ENCODE measurements at places on chromosomes 1 and 21.

GRCh38 chr1:43982808-43983207 lies 3.8 kb downstream of the B4GALT2 start:
- ATAC-seq = no peak

DNA sequence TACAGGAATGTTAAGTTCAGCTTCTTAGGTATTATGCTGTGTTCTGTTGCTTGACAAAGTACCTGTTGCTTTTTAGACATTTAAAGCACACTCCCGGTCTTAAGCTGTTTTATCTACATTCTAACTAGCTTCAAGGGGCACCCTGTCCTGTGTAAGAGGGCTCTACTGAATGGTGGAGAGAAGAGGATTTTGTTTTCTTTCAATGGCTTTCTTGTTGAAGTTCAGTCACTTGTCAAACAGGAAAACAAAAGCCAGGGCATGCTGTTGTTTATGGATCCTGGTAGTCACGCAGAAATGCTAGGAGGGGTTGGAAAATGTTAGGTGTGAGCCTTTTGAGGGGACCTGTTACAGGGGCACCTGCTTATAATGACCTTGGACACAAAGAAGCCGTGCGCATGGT lies 30.7 kb downstream of the PGM1 start:
- ATAC-seq = no peak

DNA sequence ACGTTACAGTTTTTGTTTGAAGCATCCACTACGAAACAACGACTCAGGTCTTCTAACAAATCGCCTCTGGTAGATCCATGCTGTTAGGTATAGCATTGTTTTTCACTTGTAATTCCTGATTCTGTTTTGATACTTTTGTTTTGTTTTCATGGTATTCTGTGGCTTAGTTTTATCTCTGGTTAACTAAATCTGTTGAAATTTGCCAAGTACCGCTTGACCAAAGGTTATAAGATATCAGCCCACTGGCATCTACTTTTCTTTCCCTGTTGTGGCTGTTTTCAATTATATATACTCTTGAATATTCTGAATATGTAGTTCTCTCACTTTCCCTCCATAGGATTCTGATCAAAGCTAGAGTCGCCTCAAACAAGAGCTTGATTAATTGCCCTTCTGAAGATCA lies 274.8 kb upstream of the C1orf105 start:
- ATAC-seq = no peak

GRCh38 chr21:36792505-36792967 lies 93.6 kb downstream of the SIM2 start:
- ATAC-seq = peak; percentile 94

DNA sequence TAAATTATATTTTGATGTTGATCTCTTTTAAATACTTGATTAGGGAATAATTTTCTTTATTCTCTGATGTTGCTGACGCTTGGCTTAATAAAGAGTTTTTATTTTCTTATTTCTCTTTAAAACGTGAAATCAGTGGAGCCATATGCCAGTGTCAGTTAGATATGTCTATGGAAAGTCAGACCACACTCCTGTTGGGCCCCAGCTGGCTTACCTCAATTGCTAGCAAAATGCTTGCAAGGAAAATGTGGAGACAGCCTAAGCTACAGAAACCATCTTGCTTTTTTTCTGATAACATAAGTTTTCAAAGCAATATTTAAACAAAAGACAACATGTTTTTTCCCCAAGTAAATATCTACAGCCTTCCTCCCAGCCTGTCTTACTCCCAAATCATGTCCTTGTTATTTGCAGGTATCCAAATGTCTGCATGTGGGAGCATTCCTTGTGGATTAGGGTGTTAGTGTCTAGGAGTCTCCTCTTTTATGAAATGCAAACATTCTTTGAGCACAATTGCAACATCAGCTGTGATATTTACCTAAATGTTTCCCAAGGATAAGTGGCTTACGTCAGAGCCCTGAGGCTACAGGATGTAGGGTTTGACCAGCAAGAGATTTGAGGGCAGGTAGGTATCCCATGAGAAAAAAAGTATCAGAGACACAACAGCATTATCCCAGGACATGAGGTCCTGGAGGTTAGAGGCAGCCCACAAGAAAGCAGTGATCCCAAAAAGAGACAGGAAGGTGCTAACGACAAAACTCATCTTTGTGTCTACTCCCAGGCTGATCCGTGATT lies 117.2 kb upstream of the KCNJ15 start:
- peak; percentile 35 for ATAC-seq

- no peak for ATAC-seq
Observed at GRCh38 chr1:41983451-41983850, 64.7 kb upstream of the HIVEP3 start.

GRCh38 chr1:151964510-151964909 lies 29.1 kb downstream of the S100A10 start:
- ATAC-seq = peak; percentile 43

DNA sequence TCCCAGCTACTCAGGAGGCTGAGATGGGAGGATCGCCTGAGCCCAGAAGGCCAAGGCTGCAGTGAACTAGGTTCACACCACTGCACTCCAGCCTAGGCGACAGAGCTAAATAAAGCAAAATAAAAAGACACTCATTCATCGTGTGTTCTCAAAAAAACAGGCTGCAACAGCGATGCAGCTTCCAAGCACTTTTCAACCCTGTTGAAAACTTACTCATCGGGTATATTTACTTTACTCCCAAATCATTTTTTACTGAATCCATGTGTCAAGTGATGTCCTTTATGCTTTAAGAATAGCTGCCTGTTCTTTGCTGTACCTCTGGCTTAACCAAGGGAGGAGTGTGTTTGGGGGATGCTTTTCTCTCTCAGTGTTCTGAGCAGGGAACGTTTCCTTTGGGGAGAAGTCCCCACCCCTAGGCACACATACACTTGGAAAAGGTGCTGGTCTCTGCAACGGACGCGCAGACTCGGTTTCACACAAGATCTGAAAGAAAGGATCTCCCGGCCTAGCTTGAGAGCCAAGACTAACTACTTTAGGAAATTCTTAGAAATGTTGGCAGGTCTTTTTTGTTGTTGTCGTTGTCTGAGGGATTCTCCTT lies 1.4 kb downstream of the MAP1LC3C start:
- no peak for ATAC-seq

DNA sequence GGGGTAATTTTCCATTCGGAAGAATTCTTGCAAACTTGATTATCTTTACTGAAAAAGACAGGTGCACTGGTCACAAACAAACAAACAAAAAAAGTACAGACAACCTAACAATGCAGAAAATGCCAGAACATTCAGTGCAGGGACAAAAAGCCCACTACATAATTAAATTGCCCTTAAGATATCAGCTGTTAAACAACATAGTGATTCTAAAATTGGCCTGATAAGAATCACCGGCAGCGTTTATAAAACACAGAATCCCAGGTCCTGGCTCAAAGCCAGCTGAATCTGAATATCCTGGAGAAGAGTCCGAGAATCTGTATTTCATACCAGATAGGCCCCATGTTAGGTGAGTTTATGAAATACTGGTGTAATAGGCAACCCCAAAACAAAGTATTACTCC lies 6.1 kb downstream of the PLPP3 start:
- ATAC-seq = no peak

GRCh38 chr1:68975212-68975933 lies 478.5 kb upstream of the DEPDC1 start:
- ATAC-seq = no peak

GRCh38 chr1:28602536-28603439 lies 10.7 kb downstream of the RAB42 start:
- peak; percentile 27 for ATAC-seq

GRCh38 chr1:33268927-33269610 lies 12.8 kb downstream of the ZNF362 start:
- no peak for ATAC-seq

DNA sequence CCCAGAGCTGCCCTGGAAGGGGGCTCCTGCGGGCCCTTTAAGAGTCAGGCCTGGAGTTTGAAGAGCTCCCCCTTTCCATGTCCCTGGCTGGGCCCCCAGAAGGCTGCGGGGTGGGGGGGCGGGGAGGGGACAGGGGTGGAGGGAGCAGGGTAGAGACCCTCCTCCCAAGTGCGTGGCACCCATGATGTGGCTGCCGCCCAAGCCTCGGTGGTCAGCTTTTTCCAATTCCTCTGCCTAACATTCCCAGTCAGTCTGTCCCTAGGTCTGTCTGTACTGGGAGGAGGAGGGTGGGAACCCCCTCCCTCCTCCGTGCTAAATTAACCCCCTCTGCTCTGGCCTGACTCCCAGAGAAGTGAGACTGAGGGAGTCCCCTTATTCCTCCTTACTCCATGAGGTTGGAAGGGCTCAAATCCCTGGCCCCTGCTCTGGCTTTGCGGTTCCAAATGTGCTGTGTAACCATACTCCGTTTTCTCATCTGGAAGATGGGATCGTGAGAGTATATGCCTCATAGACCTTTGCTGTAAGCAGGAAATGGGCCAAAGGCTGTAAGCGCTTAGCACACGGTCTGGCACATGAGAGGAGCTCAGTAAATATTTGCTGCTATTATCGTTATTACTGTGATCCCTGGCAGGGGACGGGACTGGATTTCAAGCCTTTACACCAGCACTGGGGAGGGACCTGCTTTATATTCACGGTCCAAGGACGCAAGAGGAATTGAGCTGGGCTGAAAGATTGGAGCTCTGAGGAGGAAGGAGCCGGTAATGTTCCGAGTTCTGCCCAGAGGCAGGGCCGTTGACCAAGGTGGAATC lies 658 bp upstream of the COL16A1 start:
- ATAC-seq = no peak

GRCh38 chr1:59560807-59561450 lies 253.8 kb upstream of the HOOK1 start:
- ATAC-seq = peak; percentile 32

DNA sequence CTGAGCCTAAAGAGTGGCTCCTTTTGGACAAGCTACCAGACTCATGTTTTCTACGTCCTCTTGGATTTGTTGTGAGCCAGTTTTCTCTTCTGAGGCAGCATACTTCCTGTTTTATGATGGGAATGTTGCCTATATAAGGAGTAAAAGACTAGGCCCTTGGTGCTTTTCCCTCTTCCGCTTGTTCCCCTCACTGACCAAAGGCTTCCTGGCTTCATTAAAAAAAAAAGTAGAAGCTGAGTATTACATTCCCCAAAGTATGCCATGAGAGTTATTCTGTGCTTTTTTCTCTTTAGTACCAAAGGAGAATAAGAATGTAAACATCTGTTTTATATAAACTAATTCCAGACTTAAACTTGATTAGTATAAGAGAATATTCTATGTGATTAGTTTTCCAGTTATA lies 6.5 kb upstream of the HMCN1 start:
- ATAC-seq = no peak

DNA sequence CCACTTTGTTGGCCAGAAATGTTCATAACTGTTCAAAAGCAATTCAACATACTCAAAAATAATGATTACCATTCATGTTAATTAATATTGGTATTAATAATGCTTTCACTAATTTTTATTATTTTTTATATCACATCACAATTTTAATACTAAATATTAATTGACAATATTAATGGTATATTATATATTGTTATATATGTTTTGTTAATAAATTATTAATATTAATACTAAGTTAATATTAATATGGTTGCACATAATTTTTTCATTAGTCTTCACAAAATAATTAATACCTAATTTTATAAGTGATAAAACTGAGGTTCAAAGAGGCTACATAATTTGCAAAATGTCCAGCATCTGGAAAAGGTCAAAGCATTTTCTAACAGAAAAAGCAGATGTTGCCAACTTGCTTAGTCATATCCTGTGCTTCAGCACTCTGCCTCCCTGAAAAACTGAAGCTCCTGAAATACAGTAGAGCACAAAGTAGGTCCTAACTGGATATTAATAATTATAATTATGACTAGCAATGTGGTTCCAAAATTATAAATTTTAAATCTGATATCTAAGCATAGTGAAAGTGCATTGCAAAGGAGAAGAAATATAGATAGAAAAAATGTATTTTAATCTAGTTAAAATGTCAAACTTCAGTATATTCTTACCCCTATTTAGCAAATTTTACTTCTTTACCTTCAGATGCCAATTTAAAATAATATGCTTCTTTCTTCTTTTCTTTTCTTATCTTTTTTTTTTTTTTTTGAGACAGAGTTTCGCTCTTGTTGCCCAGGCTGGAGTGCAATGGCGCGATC lies 123.2 kb upstream of the TNFSF4 start:
- ATAC-seq = no peak

- no peak for ATAC-seq
Observed at GRCh38 chr21:45376459-45377324, 28.3 kb upstream of the COL18A1 start.
